ENCODE measurements at places on chromosomes 5 and 9.

DNA sequence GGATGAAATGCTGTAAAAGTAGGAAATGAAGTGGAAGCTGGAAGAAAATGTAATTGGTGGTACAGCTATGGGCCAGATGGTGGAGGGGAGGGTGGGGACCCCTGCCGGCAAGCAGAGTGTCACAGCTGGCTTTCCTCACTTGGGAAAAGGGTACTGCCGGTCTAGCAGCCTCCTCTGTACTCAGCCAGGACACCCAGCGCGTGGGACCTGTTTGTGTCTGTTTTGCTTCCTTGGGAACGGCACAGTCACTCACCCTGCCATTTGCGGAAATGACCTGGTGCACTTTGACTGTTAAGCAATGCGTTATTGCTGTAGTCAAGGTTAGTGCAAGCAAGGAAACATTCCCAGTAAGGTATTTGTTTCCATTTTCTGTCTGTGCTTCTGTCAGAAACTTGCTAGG, 10.1 kb downstream of the TMEM252 start:
- DNase-seq, result no peak

DNA sequence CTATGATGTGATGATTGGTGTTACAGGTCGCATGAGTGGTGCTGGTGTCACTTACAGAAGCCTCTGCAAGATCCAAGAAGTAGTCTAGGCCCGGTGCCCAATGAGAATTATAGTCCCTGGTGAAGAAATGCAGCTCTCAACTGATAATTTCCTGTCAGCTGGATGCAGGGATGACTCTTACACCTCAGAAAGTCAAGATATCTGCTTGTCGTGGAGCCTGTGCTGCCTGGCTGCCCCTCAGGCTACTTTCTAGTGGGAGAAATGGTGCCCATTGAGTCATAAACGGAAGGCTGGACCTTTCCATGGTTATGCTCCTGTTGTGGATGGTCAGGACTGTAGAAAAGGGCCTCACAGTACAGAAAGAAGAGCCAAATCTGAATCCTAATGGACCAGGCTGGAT, 46.8 kb upstream of the NXNL2 start:
- no peak for DNase-seq

DNA sequence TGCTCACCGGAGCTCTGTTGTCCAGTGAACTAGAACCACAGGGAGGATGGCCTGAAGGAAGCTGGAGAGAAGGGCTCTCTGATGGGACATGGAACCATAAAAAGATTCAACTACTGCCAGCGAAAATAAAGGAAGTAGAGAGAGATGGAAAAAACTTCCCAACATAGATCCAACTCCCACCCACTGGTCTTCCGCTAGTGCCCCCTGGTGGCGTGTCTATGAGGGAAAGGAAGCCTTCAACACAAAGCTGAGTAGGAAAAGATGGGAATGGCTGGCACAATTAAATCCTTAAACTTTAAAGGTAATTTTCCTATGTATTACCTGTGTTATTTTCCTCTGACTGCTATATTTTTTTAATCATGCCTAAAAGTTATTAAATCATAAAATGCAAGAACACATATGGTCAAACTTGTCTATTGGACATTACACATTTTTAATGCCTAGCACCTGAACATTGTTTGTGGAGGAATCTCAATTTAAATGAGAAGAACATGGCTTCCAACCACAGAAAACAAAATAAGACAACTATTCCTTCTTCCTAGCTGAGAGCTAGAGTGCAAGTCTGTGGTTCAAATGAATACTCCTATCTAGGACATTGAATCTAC, 51.5 kb downstream of the CEP120 start:
- DNase-seq, result peak; percentile 56

DNA sequence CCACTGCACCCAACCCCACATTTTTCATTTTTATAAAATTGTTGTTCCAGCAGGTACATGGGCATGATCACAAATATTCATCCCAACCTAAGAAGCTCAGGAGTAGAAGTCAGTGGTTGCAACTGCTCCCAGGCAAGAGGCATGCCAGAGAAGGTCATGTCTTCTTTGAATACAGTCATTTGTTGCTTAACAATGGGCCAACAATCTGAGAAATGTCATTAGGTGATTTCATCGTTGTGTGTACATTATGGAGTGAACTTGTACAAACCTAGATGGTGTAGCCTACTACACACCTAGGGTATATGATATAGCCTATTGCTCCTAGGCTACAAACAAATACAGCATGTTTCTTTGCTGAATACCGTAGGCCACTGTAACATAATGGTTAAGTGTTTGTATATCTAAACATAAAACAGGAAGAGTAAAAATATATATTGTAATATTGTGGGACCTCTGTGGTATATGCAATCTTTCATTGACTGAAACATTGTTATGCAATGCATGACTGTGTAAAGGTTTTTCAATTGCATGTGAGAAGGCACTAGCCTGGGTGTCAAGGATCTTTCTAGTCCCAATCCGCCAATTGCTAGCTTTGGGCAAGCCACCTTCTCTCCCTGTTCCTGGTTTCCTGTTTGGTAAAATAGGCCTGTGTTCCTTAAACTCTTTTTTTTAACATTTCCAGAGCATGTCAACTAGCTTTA, 27.6 kb downstream of the ATP10B start:
- no peak for DNase-seq

GRCh38 chr5:31957151-31957550, 217.0 kb downstream of the GOLPH3 start:
- no peak for DNase-seq

DNA sequence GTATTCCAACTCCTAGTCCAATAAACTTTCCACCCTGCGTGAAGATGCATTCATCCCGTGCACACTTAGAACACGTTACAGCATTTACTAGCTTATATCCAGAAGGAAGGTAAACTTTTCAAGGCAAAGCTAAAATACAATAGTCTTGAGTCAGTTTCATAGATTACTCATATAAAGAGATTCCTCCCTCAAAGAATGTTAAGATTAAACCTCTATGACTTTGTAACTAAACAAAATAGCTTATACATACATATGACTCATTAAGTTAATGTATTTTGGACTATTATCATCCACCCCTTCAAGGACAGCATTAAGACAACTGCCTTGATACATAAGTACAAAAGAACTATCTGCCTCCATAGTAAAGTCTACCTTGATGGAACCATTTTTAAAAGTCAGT, 36.1 kb downstream of the TLE1 start:
- DNase-seq, result no peak

DNA sequence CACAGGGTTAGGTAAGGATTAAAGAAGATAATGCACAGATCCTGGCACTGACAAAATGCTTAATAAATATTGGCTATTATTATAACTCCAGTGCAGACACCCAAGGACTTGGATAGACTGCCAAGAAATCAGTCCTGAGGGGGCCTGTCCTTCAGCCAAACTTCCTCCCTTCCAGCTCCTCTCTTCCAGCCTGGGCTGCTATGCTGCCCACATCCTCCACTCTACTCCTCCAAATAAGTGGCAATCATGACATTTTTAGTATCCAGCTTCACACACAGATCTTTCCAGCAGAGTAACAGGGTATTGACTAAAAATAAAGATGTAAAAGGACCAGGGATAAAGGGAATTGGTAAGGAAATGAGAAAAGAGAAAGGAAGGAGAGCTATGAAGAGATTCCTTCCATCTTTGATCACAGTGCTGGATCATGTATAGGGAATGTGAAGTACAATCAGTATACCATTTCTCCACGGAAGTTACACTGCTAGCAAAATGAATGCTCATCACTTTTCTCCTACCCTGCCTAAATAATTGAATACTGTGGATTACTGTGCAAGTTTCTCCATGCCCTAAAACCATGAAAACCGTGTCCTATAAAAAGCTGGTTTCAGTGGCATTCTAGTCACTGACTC, 136.0 kb upstream of the OSMR start:
- DNase-seq, result no peak

DNA sequence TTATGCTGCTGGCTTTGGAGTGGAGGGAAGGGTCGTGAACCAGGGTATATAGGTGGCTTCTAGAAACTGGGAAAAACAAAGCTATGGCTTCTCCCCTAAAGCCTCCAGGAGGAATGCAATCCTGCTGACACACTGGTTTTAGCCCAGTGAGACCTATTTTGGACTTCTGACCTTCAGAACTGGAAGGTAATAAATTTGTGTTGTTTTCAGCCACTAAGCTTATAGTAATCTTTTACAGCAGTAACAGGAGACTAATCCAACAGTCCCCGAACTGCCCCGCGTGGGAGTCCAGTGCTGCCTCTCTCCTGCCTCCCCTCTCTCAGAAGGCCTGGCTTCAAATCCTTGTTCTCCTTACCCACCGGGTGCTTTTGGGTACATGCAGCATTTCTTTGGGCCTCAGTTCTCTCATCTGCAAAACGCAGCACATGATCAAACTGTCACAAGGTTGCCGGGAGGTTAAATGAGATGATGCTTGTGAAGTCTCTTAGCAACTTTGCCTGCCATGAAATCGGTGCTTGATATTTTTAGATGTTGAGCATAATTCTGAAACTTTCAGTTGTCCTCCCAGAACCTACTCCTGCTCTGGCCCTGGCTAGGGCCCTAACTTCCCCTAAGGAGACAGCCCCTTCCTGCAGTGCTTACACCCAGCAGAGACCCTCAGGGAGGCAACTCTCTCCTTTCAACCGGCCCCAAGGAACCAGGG, 127.3 kb upstream of the BOD1 start:
- no peak for DNase-seq

GRCh38 chr9:93911136-93911745, 43.9 kb downstream of the BARX1 start:
- DNase-seq, result no peak

- no peak for DNase-seq
These were observed 137.9 kb downstream of the FAM114A2 start for GRCh38 chr5:153900703-153901395.

DNA sequence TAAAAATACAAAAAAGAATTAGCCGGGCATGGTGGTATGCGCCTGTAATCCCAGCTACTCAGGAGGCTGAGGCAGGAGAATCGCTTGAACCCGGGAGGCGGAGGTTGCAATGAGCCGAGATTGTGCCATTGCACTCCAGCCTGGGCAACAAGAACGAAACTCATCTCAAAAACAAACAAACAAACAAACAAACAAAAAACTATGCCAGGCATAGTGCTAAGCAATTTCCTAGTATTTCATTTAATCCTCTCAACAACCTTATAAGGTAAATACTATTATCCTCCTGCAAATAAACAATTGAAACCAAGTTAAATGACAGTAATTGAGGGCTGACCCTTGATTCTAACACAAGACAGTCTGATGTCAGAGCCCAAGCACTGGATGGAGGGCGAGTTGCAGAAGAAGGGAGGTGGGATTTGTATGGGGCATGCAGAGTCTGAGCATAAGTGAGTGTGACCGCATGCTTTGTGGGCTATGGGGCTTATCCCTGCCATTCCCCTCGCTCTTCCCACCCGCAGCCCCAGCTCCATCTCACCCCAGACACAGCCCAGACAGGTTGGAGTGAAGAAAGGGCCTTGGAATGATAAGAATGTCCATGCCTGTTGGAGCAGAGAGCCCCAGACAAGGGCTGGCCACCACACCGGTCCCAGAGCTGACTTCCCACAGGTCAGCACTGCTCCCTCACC, 24.3 kb upstream of the RPS14 start:
- DNase-seq, result no peak

DNA sequence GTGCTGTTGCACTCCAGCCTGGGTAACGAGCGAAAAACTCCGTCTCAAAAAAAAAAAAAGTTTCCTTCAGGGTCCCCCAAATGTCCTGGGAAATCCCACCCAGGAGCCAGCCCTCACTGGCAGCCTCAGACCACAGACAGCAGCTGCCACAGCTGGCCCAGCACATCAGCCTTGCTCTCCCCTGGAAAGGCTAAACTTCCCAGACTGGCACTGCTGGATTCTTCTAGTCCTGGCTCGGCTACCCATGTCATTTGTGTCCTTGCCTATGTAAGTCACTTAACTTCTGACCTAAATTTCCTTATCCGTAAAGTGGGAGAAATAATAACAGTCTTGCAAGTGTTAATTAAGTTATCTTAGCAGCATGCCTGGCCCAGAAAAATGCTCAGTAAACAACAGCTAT, 8.6 kb upstream of the PRRC2B start:
- DNase-seq, result no peak

GRCh38 chr5:112863549-112863948, 2.5 kb downstream of the SRP19 start:
- DNase-seq, result no peak

DNA sequence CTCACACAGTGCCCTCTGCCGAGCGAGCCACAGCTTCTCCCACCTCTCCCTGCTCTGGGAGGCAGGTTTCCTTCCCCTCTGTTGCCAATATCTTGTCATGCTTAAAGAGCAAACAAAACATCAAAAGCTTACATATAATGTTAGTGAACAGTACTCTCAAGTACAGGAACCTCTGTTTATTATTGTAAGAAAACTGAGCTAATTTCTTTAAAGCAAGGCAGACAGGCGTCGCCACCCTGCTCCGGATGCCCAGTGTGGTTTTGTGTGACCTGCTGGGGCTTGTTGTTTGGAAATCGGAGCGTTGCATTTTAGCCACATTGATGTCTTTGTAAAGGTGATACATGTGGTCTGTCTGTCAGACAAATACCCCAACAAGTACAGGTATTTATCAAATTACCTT, 401.4 kb upstream of the IRX1 start:
- DNase-seq, result no peak

DNA sequence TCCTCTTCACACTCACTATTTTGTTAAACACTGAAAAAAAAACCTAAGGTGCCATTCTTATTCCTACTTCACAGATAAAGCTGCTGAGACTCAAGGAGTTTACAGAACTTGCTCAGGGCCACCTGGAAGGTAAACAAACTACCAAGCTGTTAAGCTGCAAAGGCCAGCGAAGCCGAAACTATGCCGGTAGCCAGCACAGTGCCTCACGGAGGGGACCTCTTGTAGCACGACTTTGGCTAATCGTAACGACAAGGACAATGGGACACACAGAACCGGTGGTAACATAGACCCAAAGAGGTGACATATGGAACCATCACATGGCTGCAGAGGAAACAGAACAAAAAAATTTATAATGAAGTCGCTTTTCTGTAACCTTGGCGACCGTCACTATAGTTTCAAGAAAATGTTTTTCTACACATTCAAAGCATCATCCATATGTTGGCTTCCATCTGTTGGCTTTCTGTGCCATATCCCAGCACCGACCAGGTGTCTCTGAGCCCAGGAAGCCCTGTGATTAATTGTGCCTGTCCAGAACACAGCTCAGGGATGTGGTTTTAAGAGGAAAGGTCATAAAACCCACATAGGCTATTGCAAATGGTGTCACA, 60.3 kb downstream of the S1PR3 start:
- no peak for DNase-seq

- DNase-seq, result no peak
These were observed 160.6 kb upstream of the GNA14 start for GRCh38 chr9:77808751-77809081.

GRCh38 chr5:62211405-62211804, 94.6 kb upstream of the KIF2A start:
- DNase-seq, result no peak
